AG08396 (cell line): ENCODE measurements at places on chromosomes 7 and 10.

- peak; percentile 5 for DNase-seq
Measured at GRCh38 chr10:96073722-96074121, 30.3 kb downstream of the CCNJ start.

- DNase-seq: peak; percentile 69
Measured at GRCh38 chr7:25851332-25852210, 300.4 kb upstream of the NFE2L3 start.

DNA sequence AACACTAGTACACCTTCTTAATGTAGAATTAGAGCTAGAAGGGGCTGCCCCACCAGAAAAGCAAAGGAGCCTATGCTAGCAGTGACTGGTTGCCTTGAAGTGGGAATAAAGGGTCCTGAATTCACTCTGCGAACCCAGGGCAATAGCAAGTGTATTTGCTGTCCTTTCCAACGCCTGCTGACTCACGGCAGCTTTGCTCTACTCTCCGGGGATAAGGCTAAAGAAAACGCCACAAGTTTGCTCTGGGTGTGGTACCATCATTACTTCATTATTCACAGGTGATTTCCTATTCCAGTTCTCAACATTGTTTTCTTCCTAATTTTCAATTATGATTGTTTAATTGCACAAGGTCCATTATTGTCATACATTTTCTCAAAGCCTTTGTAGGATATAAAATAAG, 220.5 kb upstream of the AOAH start:
- DNase-seq: no peak

GRCh38 chr7:134879815-134880475, 100.5 kb downstream of the CALD1 start:
- no peak for DNase-seq

- DNase-seq: no peak
Measured at GRCh38 chr7:151728746-151729145, 148.2 kb downstream of the PRKAG2 start.

DNA sequence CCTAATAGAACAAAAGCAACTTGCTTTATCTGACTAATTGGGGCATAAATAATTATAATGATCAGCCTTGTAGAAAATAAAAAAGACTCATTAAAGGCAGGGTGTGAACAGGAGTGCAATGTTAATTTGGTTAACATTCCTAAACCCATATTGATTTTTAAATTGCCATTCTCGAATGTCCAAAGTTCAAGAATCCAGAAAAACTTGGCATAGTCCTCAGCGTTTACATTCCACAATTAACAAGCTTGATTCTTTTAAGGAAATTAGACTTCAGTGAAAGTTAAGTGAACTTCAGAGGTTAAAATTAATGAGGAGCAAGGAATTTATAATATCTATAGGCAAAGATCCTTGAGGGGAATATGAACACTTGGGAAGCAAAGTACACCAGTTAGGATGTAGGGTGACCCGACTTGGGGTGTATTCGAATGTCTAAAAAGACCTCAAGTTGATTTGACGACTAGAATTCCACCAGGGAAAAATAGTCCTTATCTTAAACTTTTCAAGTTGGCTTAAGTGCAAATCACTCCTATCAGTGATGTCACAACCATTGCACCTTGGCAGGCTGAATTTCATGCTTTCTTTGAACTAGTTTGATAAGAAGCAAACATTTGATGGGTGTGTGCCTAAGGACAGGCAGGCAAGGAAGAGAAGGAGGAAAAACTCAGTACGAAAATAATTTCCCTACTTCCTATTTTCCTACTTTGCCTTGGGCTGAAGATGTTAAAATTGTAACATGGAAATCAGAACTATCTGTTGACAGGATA, 830.4 kb upstream of the COBL start:
- no peak for DNase-seq

GRCh38 chr10:116053910-116054309, 219.1 kb downstream of the GFRA1 start:
- DNase-seq: no peak

DNA sequence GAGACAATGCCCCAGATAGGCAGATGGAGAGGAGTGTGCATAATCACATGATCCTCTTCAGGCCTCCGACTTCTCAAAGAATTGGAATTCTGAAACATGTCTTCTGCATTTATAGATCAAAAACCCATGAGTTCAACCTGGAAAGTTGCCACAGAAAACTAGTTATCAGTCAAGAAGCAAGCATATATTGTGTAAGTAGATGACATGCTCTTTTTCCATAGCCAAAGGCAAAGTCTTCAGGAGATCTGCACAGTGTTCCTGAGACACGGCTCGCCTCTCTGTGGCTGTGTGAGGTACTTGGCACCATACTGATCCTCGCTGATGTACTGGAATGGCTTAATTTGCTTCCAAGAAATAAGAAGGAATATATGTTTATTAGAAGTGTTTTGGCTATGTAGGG, 213.5 kb upstream of the MKI67 start:
- no peak for DNase-seq

DNA sequence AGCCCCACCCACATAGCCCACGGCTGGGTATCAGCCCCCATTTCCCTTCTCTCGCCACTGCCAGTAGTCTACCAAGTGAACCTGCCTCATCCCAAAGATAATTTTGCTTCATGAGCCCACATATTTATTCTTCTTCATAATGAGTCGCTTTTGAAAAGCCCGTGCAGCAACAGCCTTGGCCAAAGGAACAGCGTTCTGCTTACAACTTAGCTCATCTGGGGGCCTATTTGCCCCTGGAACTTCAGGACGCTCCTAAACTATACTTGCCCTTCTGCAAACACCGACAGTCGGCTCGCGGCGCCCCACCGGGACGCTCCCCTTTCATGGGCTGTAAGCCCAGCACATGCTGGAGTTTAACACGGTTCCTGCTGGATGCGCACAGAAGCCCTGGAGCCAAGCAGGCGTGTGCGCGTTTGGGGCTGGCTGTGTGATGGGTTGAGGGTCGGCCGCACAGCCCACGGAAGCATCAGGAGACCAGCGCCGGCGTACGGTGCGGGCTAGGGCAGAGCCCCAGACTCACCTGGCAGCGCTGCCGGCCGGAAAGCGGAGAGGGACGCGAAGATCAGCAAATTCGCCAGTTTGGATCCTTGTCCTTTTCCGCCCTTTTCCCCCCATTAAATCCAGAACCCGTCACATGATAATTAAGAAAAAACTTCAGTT, 370 bp downstream of the TMEM60 start:
- no peak for DNase-seq

DNA sequence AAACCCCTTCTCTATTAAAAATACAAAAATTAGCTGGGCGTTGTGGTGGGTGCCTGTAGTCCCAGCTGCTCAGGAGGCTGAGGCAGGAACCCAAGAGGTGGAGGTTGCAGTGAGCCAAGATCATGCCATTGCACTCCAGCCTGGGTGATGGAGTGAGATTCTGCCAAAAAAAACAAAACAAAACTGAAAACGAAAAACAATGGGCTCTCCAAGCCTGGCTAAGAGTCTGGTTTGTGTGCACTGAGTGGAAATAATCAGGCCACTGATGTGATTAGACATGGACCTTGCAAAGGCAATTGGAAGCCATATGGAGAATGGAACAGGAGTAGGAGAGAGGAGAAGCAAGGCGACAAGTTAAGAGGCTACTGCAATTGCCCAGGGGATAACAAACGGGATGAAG, 60.1 kb upstream of the GSDME start:
- no peak for DNase-seq

GRCh38 chr10:121609426-121610380, 11.5 kb upstream of the FGFR2 start:
- DNase-seq: no peak
